ENCODE measurements at places on chromosomes 7 and 10.

GRCh38 chr10:110413049-110413783 is 84.5 kb upstream of the DUSP5 start:
- no peak for DNase-seq

GRCh38 chr7:94095316-94096009 is 91.3 kb upstream of the BET1 start:
- DNase-seq: no peak

DNA sequence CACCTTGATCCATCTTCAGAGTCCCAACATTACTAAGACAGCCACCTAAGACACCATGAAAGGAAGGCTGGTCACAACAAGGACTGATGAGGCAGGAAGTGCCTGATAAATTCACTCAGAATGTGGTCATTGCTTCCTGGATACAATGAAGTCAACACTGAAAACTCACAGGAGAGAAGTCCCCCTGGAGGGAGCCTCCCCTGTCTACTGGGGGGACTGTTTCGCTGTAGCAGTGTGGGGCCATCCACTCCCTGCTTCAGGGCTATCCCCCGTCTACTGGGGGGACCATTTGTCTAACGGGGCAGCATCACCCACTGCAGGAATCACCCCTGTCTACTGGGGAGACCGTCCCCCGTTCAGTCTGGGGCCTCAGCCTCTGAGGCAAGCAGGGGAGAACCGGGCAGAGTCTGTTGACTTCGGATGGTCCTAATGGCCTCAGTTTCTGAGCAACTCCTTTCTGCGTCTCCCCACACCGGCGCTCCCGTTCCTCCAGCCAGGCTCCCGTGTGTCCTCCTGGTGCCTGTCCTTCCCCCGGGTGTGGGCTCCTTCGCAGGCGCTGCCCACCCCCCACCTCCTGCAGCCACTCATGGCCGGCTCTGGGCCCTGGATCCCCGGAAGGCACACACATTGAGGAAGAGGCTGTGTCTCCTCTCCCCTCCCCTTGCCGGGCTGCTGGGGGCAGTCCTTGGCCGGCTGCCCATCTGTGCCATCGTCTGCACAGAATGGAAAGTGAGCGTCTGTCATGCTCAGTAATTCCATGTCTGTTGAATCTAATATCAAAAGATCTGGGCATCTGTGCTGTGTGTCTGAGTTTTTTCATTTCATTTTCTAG is 59.9 kb upstream of the DNAJB6 start:
- peak; percentile 28 for DNase-seq

- no peak for DNase-seq
Measured at GRCh38 chr10:119368991-119369869, 161.9 kb downstream of the GRK5 start.

- no peak for DNase-seq
Measured at GRCh38 chr7:147197006-147197405, 1080.4 kb downstream of the CNTNAP2 start.

Measured in fibroblast of skin of abdomen (primary cell).